ENCODE measurements at places on chromosomes 2 and 18.
A peak's percentile ranks its signal among the peaks of the same experiment; 100 is the strongest.

GRCh38 chr2:201984800-201985525 lies 48.7 kb upstream of the FZD7 start:
- no peak for DNase-seq

- no peak for DNase-seq
Measured at GRCh38 chr18:62413206-62413605, 88.1 kb downstream of the TNFRSF11A start.

DNA sequence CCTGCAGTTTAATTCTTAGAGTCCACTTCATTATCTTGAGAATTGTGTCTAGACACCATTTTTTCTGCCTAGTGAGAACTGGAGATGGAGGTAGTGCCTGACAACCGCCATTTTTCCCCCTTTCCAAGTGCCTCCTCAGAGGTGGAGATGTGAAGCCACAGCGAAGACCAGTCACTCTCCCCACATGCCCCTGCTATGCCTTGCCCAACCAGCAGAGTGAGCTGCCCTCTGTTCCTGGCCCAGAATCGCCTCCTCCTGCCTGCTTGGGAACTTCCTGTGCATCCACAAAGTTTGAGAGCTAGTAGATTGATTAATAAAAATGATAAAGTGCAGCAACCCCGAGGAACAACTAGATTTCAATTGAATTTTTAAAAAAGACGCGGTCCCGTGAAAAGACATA lies 123.3 kb downstream of the CLIP4 start:
- DNase-seq = peak; percentile 6

DNA sequence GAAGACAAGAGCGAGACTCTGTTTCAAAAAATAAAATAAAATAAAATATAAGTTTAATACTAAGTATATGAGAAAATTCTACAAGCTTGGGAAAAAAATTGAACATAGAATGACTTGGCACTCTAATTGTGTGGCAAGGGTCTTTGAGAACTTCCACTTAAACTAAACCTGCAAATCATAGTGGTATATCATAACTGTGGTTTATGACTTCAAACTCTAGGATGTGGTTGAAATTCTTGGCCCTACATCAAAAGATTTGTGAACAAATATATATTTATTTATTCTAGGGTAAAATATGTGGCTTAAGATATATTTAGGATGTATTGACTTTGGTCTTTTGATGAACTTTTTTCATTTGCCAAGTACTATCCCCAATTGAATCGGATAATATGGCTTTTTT lies 3.1 kb upstream of the FAM171B start:
- no peak for DNase-seq

GRCh38 chr18:41842886-41843285 lies 112.1 kb upstream of the PIK3C3 start:
- DNase-seq = no peak

DNA sequence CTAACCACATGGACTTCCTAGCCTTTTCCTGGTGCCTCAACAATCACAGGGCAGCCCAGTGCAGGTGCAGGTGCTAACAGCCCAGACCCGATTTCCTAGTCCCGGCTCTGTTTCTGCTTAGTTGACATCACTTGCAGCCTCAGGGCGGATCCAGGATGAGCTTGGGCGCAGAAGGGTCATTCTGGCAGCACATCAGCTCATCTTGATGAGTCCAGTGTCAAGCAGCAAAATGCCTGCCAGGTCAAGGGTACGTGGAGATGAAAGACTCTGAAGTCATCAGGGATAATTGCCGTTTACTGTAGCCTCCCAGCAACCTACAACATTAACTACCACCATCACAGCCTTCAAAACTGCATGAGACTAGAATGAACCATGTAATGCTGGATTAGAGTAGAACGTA lies 39.4 kb upstream of the EFHD1 start:
- DNase-seq = no peak

DNA sequence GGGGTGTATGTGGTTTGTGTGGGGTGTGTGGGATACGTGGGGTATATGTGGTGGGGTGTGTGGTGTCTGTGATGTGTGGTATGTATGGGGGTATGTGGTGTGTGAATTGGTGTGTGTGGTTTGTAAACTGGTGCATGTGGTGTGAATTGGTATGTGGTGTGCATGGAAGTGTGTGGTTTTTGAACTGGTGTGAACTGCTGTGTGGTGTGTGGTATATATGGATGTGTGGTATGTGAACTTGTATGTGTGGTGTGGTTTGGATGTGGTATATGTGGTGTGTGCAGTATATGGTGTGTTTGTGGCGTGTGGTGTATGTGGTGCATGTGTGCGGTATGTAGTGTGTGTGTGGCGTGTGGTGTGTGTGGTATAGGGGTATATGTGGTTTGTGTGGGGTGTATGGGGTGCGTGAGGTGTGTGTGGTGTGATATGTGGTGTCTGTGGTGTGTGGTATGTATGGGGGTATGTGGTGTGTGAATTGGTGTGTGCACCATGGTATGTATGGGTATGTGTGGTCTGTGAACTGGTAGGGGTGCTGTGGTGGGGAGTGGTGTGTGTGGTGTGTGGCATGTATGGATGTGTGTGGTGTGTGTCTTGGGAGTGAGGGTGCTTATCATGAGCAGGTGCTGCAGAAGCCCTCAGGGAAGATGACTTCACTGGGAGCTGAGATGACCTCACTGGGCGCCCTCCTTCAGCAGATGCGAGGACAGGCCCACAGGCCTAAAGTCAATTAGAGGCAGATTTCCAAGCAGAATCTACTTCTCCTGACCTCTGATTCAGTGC lies 209.6 kb upstream of the TNP1 start:
- DNase-seq = no peak

DNA sequence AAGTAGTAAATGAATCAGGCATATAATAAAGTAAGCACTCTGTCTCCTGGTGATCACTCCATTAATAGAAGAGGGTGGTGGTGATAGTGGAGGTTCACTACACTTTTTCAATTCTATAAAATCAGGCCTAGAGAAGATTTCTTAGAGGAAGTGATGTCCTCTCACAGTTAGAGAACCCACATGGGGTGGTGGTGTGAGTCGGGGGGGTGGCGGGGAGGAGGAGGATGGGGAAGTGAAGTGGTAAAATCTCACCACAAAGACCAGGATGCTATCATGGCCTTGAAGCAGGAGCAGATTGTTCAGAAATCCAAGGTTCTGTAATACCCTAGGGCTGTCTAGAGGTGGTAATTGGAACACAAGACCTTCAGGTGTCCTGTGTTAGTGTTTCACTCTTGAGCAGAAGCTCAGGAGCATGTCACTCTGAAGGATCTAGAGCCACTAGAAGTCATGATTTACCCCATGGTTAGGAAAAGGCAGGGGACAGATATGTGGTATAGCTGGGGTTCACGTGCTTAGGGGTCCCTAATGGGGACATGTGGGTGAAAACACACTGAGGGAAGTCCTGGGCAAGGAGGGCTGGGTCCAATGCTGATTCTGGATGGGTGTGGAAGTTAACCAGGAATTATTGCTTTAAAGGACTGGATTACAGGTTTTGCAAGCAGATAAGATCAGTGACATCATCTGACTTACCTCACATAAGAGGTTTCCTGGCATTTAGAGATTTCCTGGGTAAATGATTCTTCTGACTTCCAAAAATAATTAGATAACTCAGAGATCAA lies 31.0 kb downstream of the RNF125 start:
- DNase-seq = peak; percentile 41

DNA sequence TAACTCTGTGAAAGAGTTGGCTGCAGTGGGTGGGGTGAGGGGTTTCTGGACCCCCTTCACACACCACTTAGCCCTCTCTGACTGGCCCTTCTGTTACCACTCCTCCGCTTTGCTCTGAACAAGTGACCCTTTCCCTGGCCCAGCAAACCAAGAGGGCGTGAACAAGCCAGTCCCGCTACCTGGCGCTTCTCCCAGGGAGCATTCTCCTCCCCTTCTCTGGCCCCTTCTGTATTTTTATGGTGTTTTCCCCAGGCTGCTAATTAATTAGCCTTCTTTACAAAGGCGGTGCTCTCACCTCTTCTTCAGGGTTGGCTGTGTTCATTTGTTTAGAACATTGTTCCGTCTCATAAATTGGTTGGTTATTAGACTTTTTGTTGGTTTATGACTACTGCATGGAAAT lies 180.1 kb downstream of the MGAT5 start:
- DNase-seq = no peak

- no peak for DNase-seq
Measured at GRCh38 chr18:22789600-22789999, 143.5 kb upstream of the RBBP8 start.

- no peak for DNase-seq
Measured at GRCh38 chr2:127256381-127256780, 36.3 kb upstream of the CYP27C1 start.

- no peak for DNase-seq
Measured at GRCh38 chr2:186059096-186059495, 320.5 kb downstream of the FSIP2 start.

DNA sequence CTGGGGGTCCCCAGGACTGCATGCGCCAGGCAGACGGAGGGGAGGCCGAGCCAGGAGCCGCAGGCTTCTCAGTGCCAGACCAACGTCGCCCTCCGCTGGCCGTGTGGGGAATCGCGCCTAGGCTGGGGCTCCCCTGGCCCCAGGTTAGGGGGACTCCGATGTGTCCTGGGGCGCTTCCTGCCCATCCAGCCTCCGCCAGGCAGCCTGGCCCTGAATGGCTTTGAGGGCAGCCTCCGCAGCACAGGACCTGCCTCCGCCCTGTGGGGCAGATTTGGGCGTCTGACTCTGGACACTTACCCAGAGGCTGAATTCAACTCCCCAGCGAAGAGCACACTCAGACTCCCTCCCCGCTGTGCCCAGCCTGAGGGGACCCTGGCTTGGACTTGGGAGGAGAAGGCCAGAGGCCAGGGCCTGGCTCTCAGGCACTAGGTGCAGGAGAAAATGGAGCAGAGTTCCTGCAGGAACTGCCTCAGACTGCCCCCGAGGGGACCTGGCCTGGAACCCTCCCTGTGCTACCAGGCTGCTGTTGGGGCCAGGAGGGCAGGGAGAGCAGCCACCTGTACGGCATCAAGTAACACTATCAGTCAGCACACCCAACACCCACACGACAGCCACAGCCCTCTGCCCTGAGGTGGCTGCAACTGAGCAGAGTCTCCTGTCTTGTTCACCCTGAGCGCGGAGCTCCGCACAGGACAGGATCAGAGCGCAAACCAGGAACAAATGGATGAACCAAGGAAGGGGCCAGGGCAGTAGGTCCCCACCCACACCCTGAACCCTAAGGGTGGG lies 597 bp upstream of the TEKT4 start:
- peak; percentile 39 for DNase-seq

DNA sequence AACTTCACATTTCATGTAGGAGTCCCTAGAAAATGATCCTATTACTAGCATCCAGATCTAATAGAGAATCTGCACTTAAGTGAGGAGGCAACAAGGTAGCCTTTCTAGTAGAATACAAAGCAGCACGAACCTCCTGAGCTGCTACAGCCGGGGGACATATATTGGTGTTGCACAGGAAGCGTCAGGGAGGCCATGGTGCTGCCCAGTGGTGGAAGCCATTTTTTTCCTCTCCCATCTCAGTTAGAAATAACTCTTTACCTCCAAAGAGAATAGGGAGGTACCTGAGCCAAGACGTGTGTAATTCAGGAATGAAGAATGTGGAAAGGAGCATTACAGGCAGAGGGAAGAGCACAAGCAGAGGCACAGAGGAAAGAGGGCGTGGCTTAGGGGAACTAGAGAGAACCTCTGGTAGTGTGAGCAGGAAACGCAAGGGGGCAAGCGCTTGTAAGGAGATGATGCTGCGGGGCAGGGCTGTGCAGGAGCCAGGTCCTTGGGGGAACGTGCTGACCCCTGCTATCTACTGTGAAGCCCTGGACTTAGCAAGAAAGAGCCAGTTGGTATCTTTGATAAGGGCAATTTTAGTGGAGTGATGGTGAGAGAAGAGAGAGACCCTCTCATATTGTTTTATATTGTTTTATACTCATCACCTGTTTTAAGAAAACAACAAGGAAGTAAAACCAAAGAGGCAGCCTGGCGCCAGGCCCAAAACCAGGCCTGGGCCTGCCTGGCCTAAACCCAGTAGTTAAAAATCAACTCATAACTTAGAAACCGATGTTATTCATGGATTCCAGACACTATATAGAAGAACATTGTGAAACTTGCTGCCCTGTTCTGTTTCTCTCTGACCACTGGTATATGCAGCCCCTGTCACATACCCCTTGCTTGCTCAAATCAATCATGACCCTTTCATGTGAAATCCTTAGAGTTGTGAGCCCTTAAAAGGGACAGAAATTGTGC lies 50.0 kb upstream of the TTC39C start:
- peak; percentile 47 for DNase-seq

DNA sequence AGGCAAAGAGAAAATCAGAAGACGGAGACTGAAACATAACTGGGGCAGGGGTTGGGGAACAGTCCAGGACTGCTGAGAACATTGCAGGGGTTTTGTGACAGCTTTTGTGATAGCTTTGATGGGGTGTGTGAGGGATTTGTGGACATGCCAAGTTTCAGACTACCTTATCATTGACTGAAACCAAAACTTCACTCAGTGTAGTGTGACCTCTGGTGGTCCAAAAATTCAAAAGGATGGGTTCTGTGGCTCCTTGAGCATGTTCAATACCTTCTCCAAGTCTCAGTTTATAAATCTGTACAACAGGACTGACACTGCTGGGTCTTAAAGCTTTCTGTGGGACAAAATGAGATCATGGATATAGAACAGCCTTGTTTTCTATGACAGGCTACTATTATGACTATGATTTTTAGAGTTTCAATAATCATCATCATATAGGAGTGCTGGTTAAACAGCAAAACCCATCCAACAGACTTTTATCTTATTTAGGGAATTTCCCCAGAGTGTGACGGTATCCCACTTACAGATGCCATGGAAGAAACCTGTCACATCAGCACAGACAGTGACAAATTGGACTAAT lies 259.2 kb upstream of the SLC14A2 start:
- no peak for DNase-seq

DNA sequence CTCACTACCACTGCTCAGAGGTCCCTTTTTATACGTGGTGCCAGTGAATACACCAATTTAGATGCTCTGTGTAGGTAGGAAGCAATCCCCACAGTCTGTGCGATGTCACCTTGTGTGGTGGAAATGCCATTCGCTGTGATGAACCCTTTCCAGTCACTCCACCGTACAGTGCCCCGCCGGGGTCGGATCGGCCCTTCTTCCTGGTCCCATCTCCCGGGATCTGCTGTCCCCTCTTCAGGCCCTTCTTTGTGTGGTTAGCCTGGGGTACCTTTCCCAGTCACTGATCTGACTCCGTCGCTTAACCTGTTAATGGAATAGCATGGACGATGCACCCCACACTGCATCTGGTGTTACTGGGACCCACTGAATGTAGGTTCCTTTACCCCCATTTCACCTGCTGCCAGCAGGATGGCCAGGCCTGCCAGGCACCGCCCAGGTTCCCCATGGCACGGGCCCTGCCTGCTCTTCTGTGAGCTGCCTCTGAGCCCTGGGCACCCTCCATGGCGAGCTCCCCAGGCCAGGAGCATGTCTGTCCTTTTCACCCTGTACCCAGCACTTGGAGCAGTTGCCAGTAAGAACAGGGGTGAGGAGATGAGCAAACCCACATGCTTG lies 18.0 kb downstream of the TWIST2 start:
- no peak for DNase-seq

DNA sequence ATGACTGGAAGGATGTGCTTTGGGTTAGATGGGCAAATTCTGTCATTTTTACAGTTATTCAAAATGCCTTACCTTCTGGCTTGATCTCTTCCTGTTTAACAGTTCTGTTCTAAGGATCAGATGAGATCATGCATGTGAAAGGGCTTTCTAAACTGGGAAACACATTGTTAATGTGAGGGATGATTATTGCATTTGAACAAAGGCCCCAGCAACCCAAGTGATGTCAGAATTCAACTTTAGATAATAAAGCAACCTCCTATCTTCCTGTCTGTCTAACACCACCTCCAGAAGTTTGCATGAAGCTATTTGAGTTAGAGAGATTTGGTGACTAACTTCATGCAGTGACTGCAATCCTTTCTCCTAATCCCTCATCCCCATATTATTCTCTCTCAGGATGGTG lies 77.8 kb upstream of the B3GNT2 start:
- no peak for DNase-seq

Data from activated T-cell treated with anti-CD3 and anti-CD28 coated beads for 48 hours (primary cell).